Stimulated activated CD8-positive, alpha-beta memory T cell treated with anti-CD3 and anti-CD28 coated beads, Interleukin-7, amount 100 ng/mL, for 24 hours (primary cell): ENCODE measurements at places on chromosomes 3 and 15.

GRCh38 chr15:79219393-79220056, 63.0 kb upstream of the ANKRD34C start:
- no peak for DNase-seq

- DNase-seq: no peak
Measured at GRCh38 chr15:82040862-82041261, 5.0 kb downstream of the MEX3B start.

GRCh38 chr3:123584284-123584987, 417 bp downstream of the HACD2 start:
- DNase-seq: no peak

DNA sequence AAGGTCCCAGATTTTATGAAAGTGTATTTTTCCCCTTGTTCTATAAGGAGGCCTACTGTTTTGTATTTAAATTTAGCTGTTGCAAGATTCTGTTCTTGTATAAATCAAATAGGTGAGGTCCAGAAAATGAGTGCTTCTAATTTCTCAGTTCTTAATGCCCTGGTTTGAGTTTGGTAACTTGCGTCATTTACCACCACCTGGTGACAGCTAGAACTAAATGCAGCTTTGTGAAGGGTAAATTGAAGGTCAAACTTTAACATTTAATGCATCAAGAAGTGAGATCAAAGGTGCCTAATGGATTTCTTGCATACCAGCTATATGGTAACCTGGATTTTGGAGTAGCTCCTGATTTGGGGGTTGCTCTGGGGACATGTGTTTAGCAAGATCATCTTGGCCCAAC, 50.7 kb upstream of the POLR2M start:
- DNase-seq: no peak

DNA sequence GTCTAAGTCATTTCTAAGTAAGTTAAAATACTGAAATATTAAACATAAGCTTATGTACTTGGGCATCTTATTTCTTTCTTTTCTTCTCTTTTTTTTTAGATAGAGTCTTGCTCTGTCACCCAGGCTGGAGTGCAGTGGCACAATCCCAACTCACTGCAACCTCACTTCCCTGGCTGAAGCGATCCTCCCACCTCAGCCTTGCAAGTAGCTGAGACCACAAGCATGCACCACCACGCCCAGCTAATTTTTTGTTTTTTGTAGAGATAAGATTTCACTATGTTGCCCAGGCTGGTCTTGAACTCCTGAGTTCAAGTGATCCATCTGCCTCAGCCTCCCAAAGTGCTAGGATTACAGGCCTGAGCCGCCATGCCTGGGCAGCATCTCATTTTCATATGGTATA, 16.0 kb upstream of the ZNF710 start:
- no peak for DNase-seq

DNA sequence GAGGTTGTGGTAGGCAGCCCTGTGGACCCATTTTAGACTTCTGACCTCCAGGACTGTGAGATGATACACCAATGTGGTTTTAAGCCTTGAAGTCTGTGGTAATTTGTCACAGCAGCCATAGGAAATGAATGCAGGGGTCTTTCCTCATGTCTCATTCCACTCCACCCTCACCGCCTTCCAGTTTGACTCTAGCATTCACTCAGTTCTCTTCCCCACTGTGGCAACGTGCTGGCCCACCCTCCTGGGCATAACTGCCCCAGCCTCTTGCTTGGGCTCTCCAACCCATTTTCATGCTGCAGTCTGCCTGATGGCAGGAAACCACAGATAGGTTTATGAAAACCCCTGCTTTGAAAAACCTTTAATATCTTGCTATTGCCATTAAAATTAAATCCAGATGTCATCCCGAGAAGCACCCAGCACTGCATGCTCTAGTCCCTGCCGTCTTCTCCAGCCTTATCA, 7.3 kb upstream of the TRNT1 start:
- DNase-seq: no peak

DNA sequence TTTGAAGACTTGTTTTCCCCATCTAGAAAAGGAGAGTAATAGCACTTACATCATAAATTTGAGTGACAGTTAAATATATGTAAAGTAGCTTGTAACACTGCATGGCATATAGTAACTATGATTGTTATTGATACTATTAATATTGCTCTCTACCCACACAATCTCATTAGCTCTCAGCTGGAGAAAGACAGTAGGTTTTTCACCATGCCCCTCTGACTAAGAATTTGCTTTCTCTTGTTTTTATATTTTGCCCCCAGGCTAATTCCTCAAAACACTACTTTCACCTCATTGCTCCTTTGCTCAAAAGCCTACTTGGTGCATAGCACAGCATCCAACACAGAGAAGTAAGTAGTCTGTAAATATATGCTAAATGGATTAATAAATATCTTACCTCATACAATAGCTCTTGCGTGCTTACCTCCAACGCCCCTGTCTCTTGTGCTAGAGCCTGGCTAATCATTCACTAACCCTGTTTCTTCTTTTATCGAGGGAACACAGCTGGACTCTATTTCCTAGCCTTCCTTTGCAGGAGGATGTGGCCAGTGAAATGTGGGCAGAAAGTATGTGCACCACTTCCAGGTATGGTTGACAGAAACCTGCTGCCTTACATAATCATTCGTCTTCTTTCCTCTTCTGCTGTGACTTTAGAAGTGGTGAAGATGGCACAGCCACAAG, 190.0 kb downstream of the PLCH1 start:
- no peak for DNase-seq

GRCh38 chr3:42053476-42053875, 37.7 kb upstream of the TRAK1 start:
- DNase-seq: no peak

DNA sequence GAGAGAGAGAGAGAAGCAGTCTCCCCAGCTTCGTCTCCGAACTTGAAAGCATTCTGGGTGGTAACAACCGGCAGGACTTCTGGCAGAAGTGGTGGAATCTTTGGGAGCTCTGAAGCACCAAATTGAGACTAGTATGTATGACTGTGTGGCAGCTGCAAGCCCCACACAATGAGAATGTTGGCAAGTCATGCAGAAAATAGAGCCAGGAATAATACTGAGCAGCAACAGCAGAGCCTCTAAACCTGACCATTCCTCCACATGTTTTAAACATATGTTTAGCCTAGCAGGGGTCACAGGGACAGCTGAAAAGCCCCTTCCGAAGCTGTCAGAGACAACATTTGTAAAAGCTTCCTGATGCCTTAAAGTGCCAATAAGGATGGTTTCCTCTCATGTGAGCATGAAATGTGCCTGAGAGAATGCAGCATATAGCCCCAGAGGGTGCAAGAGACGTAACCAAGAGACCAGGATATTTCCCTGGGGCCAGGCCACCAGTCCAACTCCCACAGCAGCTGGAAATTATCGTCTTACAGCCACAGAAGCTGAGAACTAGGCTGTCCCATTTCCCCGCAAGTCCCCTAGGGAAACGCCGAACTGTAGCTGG, 178.6 kb upstream of the CCDC54 start:
- no peak for DNase-seq

DNA sequence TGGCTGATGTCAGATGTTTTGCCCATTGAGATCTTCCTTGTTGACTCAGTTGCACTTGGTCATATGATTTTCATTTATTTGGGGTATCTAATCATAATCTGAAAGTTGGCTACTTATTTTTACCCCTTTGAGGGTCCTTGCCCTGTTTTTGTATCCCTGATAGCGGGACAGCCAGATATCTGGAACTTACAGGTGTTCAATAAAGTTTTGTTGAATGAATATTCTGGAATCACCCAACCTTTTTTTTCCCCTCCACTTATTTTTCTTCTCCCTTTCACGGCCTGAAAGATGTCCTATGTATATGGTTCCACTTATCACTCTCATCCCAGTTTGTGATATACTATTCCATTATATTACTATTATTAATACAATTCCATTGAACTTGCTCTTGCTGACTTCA, 12.8 kb downstream of the CTNNB1 start:
- no peak for DNase-seq

DNA sequence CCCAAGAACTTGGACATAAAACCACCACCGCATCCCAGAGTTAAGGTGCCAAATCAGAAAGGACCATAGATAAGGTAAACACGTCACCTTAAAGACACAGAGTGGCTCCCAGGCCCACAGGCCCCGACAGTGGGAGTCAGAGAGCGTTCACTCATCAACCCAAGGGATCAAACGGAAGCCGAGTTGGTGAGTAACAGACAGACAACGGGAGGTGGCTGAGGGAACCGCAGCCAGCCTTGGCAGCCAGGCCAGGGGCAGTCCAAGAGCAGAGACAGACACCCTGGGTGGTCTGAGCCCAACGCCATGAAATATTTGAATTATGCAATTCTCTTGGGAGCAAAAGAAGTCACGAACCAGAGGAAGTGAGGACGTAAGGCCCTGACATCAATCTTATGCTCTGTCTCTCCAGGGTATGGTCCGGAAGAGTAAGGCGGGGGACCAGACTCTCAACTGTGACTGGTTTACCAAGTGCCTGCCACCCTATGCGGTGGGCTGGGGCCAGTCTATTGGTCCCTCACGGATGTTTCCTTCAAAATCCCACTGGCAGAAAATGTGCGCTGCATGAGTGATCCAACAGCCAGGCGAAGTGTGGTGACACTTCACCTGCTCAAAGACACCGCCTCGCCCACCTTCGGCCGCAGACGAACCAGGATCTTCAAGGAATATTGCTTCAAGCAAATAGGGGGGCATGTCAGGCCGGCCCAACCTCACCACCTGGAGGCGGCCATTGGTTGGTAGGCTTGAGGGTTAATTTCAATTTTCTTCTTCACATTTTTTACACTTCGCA, 34.3 kb downstream of the TMEM44 start:
- no peak for DNase-seq

- DNase-seq: no peak
Measured at GRCh38 chr3:108131475-108132134, 40.8 kb upstream of the CD47 start.

DNA sequence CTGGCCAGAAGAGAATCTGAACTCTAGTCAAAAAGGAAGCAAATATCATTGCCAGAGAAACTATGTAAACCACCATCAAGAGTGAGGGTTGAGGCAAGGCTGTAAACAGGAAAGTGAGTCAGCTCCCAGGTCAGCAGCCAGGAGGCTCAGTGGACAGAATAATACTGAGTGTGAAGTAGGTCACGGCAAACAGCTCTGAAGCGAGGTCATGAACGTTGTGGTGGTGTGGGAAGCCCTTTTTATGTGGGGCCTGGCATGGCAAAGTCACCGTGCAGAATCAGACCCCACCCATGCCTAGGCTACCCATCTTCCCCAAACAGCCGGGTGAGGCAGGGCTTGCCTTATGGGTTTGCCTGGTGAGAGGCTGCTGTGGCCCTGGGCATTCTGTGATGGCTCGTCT, 43.9 kb downstream of the THBS1 start:
- DNase-seq: no peak

GRCh38 chr15:78192826-78193594, 41.4 kb downstream of the ACSBG1 start:
- DNase-seq: no peak

DNA sequence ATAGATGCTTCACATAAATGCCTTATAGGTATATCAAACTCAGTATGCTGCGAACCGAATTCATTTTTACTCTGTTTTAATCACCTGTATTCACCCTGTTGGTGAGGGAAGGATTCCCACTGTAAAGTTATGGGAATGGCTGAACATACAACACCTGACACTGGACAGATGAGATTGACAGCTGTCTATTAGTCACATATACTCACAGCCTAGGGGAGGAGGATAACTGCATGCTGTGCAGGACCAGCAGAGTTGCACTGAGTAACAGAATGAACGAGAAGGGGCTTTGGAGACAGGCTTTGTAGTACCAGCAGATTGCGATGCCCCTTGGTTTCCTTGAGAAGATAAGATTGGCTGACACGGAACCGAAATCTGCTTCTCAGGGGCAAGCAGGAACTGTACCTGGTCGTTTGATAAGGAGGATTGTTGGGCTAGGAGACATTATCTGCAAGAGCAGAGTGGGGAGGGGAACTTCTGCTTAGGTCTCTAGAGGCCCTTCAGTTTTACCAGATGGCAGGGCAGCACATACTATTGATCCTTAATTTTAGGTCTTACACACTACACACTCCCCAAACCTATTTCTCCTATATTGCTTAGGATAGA, 43.5 kb upstream of the SLC22A13 start:
- DNase-seq: no peak

DNA sequence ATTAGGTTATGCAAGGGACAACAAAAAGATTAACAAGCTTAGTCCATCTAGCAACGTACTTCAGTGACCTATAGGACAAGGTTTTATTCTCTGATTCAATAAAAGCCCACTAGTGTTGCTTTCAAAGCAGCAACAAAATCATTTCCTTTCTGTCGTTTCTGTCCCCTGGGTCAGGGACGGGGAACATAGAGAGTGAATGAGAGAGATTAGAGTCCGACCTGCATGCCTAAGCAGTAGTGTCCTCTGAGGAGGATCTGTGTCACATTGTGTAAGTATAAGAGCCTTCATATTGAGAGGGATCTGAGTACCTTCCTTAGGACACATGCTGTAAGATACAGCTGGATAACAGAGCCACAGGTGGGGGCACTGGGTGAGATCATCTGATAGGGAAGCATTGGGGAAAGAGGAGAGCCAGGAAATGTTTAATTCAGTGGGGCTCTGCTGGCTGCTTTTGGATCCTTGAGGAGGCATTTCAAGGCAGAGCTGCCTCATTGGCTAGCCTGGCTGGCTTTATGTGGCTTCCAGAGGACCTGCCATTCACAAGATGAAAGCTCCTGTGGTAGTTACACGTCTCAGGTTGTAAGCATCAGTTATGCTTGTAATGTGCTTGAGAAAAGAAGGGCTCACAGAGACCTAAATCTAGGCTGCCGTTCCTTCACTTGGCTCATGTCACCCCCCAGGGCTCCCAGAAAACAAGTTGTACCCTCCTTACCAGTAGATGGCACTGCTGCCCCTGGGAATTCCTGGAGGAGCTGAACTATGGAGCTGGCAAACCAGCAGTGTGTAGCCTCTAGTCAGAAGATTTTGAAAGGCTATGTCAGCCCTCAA, 2.7 kb downstream of the TMEM108 start:
- peak; percentile 5 for DNase-seq

DNA sequence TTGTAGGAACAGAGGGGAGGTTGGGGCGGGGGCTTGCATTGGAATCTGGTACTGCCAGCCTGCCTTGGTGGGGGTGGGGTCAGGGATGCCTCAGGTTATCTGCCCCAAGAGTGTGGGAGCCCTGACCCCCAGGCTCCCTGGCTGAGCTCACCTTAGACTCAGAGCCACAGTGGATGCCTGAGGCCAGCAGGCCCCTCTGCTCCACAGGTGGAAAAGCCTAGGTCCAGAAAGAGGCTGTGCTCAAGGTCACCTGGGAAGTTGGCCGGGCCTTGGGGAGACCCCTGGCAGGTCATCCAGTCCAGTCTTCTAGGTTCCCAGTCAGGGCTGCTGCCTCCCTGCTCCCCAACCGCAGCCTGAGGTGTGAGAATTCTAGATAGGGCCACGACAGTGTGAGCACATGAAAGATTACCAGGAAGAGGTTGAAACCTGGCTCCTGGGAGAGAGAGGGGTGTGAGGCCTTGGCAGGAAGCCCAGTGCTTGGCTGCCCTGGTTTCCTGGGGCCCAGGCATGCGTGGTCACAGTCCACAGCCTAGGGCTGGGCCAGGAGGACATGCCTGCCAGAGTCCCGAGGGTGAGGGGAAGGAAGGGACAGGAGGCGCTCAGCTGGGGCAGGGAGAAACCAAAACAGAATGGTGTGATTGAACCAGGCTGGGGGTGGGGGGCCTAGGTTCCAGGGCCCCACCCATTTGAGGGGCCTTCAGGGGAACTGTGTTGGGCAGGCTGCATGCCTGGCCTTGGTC, 4.9 kb downstream of the HDAC11 start:
- no peak for DNase-seq

GRCh38 chr3:190810957-190811356, 51.5 kb downstream of the GMNC start:
- DNase-seq: no peak
